ENCODE measurements at places on chromosomes 5 and 9. TPM values are rescaled to one million over a fixed set of nuclear protein-coding genes. Genes with fewer than 3 reads are reported as not detected.

KCNMB1 gene
- not detected for total RNA-seq

PCDHB8 gene
- 0.29 TPM for total RNA-seq

OR1Q1 gene
- total RNA-seq, result not detected

KLHL3 gene
- total RNA-seq, result 20.7 TPM

PCDHAC2 gene
- 0.33 TPM for total RNA-seq

PLAA gene
- 42.8 TPM for total RNA-seq
